OCI-LY7 (cell line): ENCODE measurements at places on chromosomes 16 and 17. TPM values are rescaled to one million over a fixed set of nuclear protein-coding genes. Genes with fewer than 3 reads are reported as not detected.

- DNase-seq, result no peak
These were observed 57.5 kb upstream of the TOB1 start for GRCh38 chr17:50923611-50924010.

GRCh38 chr17:1943436-1943831, 81.7 kb downstream of the RTN4RL1 start:
- DNase-seq, result no peak

- DNase-seq, result no peak
These were observed 7.9 kb downstream of the QPRT start for GRCh38 chr16:29686740-29687332.

- no peak for DNase-seq
These were observed 130.8 kb upstream of the CHMP6 start for GRCh38 chr17:80860703-80861417.

DNA sequence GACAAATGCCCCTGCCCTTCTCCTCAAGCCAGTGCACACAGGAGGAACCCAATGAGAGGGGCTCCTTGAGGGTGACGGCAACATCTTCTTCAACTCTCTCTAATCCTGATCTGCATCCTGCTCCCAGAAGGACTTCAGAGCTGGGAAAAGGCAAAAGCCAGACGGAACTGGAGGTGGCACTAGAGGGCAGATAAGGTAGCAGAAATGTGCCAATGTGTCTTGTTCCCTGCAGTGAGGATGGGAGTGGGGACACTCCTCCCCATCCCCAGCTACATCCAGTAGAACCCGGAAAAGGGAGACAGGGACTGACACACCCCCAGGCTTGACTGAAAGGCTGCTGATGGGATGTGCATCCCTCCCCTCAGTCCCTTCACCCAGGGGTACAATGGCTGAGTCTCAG, 28.5 kb downstream of the SRCIN1 start:
- no peak for DNase-seq

DNA sequence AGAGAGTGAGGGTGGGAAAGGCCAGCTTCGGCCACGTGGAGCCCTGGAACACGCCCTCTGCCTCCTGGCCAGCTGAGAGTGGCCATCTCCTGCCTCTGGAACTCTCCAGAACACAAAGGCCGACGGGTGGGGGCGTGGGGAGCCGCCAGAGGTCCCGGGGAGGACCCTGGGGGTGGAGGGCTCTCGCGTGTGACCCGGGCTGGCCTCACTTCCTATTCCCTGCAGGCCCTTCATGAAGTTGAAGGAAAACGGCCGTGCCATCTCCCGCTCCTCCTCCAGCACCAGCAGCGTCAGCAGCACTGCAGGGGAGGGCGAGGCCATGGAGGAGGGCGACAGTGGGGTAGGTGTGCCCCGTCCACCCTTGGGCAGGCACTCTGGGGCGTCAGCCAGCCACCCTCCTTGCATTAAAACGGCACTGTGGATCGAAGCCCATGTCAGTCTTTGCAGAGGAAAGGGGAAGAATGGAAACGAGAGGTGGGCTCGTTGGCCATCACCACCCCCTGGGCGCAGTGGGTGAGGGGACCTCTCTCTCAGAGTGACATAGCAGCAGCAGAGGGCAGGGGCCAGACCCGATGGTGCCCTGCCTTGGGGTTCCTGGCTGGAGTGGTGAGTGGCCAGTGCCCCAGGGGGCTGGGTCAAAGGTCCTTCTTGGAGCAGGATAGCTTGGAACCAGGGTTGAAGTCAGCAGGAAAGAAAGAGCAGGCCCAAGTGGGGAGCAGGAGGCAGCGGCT, 37.1 kb downstream of the OR1D5 start:
- no peak for DNase-seq

- no peak for DNase-seq
These were observed 4.5 kb upstream of the KATNB1 start for GRCh38 chr16:57730771-57731730.

DNA sequence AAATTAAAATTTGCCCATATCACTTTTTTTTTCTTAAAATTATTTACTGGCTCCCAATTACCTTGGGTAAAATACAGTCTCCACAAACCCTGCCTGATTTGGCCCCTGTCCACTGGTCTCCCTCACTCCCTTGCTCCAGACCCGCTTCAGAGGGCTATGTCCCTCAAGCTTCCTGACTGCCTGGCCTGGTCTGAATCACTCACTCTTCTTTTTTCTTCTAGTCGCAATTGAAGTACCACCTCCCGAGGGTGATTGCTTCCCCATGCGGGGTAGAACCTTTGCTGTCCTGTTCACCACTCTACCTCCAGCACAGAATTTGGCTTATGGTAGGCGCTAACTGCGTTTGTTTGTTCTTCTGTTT, 598 bp upstream of the PGAP3 start:
- no peak for DNase-seq

DNA sequence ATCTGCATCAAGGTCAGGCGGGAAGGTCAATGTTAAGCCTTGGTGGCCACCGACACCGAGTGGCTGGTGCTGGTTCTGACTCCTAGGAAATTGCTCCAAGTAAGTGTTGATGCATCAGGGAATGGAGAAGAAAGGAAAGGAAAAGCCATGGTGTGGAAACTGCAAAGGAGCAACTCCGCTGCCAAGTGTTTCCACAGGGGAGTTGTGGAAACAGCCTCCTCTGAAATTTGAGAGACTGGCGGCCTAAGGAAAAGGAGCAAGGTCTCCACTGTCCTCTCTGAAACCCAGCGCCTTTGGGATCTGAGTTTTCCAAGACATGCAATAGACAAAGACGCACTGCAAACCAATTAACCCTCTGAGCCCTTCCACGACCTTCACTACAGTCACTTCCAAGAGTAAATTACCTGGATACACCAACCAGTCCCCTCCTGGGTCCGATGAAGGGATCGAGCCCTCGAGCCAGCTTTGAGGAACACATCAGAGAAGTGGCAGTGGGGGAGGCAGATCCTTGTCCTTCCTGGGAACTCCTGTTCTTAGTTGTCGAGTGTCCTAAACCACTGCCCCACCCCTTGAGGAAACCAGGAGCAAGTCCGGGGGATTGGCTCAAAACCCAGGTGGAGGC, 51.1 kb downstream of the SRL start:
- no peak for DNase-seq

DNA sequence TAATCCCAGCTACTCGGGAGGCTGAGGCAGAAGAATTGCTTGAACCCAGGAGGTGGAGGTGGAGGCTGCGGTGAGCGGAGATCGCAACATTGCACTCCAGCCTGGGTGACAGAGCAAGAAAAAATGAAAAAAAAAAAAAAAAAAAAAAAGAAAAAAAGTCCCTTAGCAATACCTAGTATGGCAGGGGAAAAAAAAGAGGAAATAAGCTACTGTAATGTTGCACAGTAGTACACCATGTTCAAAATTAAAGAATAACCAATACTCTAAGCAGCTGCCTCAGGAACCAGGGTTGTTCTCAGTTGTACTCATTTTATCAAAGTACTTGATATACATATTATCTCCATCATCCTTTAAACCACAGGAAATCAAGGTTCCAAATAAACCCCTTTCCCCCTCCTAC, 17.3 kb upstream of the TXNDC11 start:
- DNase-seq, result no peak

GRCh38 chr16:84323606-84324005, 28.9 kb downstream of the WFDC1 start:
- DNase-seq, result no peak

DNA sequence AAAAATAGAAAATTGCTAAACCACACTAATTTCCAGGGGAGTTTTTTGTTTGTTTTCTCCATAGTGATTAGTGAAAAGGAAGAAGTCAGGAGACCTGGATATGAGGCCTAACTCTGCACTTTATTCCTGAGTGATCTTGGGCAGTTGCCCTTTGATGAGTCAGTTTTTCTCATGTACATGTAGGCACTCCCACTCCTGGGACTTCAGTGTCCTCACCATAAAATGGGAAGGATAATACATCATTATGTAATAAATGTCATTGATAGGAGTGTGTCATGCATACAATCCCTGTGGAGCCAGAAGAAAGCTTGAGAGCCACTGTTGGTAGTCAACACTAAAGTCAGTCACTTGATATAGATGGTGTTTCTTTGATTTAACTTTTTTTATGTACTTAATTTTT, 32.5 kb downstream of the WIPF2 start:
- no peak for DNase-seq

GRCh38 chr16:77711775-77712174, 10.5 kb upstream of the NUDT7 start:
- DNase-seq, result no peak

GRCh38 chr16:2285731-2286191, 17.8 kb upstream of the RNPS1 start:
- DNase-seq, result no peak

DNA sequence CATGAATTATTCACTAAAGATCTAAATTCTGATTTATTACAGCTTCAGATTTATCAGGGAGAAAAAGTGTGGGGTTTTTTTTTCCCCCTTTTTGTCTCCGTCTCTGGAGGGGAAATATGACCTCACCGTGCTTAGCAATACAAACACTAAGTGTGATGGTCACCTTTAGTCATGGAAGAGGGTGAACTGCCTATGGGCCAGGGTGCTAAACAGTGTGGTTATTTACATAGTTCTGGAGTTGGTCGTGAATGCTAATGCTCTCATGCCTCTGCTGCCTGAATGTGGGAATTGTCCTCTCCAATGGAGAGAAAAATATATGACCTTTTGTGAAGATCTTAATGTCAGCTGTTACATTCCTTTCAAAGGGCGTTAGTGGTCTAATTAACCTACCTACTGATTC, 44.8 kb upstream of the MSI2 start:
- DNase-seq, result no peak

The NLGN2 gene
- 1.2 TPM in 1 of 2 replicates, not detected in the other for total RNA-seq

The CXCL16 gene
- not detected in 2 replicates for total RNA-seq

The NPIPB4 gene
- total RNA-seq, result 435 and 436 TPM in 2 replicates

The MFAP4 gene
- 0.31 and 0.65 TPM in 2 replicates for total RNA-seq

The CCL14 gene
- not detected in 2 replicates for total RNA-seq

The SCN4A gene
- total RNA-seq, result 9.0 and 11.9 TPM in 2 replicates

The CD300E gene
- total RNA-seq, result not detected in 2 replicates

The TBX2 gene
- not detected in 2 replicates for total RNA-seq

The CACNG5 gene
- total RNA-seq, result not detected in 2 replicates

The CYBA gene
- 315 and 359 TPM in 2 replicates for total RNA-seq

The PABPN1L gene
- total RNA-seq, result 0.38 TPM in 1 of 2 replicates, not detected in the other

The COG7 gene
- 21.0 TPM in 2 replicates for total RNA-seq

The CHST5 gene
- total RNA-seq, result 0.10 and 0.89 TPM in 2 replicates
